Naive thymus-derived CD8-positive, alpha-beta T cell (primary cell): ENCODE measurements at places on chromosomes 7 and 10.

DNA sequence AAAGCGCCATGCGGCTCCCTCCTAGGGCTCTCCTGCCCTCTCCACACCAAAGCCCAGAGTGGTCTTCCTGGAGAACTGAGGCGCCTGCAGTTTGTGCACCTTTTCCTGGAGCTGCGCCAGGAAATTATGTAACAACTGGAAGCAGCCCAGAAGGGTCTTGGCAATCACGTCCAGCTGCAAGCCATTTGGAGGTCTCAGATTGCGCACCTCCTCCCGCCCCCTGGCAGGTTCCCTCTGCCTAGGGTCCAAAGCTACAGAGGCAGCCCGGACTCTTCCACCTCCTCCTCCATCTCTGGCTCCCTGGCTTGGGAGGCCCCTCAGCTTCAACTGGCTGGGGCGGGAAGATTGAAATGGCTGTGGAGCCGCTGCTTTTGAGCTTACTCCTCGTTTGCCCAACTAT is 34.0 kb upstream of the SFTPD start:
- peaks cover 53% of the 10 kb centered on the region for H3K27me3 ChIP-seq
- peaks cover under 1% of the 10 kb centered on the region for H3K36me3 ChIP-seq
- H3K27ac ChIP-seq: no peak overlapping the region
- H3K4me3 ChIP-seq: no peak overlapping the region

DNA sequence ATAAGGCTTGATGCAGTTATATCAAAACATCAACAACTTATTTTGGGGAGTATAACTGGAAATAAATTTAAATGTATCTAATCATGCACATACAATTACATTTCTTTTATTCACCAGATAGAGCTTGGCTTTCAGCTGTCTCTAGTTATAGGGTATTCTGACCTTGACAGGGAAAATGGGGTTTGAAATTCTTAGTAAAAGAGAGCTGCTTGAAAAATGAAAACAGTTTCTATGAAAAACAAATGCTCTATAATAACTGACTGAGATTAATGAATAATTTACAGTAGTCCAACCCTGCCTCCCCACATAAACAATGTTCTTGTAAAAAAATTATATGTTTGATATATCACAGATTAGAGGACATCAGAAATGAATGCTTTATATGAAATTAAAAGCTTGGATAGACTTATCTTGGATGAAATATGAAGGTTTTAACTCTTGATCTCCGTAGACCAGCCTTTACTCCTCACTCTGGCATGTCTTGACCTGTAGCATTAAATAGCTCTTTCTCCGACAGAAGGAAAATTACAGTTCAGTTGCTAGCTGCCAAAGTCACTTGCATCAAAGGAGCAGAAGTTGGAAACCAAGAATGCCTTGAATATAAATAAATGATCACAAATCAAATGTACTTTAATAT is 32.1 kb downstream of the VWC2 start:
- no peaks in the 10 kb centered on the region for H3K4me1 ChIP-seq
- no peaks in the 10 kb centered on the region for H3K36me3 ChIP-seq
- H3K27ac ChIP-seq: no peak overlapping the region

- H3K27ac ChIP-seq: no peak overlapping the region
- H3K27me3 ChIP-seq: no peaks in the 10 kb centered on the region
- H3K36me3 ChIP-seq: no peaks in the 10 kb centered on the region
- no peak for DNase-seq
Observed at GRCh38 chr10:18340496-18341051, 200.3 kb downstream of the CACNB2 start.

DNA sequence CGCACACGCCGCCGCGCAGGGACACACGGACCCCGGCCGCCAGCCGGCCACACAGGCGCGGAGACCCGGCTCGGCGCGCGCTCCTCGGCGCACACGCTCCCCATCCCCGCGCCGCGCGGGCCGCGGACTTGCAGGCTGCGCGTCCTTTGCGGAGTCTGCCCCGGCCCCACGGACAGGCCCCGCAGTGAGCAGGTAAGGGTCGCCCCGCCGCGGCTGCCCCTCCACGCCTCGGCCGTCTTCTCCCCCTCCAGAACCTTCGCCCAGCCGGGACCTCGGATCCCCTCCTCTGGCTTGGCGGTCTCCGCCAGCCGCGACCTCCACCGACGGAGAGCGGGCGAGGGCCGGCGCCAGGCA is 356 bp downstream of the ADCYAP1R1 start:
- no peak overlapping the region for H3K4me3 ChIP-seq
- H3K27me3 ChIP-seq: peaks cover 45% of the 10 kb centered on the region
- no peak overlapping the region for H3K27ac ChIP-seq

DNA sequence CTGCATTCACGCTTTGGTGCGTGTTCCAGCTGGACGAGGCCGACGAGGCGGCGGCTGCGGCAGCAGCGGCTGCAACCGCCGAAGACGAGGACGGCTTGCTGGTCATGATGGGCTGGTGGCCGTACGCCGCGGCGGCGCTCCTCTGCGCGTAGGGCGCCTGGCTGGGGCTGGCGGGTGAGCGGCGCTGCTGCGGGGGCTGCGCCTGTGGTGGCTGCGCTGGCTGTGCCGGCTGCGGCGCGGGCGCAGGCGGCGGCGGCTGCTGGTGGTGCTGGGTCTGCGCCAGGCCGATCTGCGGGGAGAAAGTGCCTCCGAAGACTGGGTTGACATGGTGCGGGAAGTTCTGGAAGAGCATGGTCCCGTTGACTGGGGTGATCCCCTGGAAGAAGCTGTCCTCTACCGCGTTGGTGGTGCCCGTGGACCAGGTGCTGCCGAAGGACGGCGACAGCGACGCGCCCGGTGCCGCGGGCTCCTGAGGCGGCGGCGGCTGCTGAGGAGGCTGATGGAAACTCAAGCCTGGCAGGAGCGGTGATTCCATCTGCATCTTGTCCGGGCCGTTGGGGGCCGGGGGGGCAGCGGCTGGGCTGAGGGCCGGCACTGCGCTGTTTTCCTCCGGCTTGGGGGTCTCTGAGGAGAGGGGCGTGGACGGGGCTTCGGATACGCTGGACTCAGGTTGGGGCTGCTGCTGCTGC is 51.1 kb downstream of the CPEB3 start:
- H3K27me3 ChIP-seq: no peaks in the 10 kb centered on the region
- H3K36me3 ChIP-seq: peaks cover 4% of the 10 kb centered on the region
- no peak for DNase-seq

DNA sequence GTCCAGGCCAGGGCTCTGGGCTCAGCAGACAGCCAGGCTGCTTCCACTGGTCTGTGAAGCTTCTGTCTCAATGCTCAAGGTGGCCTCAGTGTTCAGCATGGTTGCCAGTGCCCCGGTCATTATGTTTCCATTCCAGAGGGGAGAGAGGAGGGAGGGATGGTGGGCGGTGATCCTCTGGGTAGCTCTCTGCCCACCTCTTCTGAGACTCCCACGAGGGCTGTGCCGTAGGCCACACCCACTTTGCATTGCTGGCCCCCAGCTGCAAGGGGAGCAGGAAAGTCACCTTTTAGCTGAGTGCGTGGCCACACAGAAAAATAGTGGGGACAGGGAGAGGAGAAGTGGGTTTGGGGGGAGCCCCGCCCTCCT is 42.5 kb downstream of the FOXK1 start:
- H3K36me3 ChIP-seq: no peaks in the 10 kb centered on the region
- H3K27me3 ChIP-seq: no peaks in the 10 kb centered on the region
- H3K4me1 ChIP-seq: peaks cover 75% of the 10 kb centered on the region

- H3K4me1 ChIP-seq: peaks cover 14% of the 10 kb centered on the region
- H3K4me3 ChIP-seq: no peak overlapping the region
- peaks cover 15% of the 10 kb centered on the region for H3K27me3 ChIP-seq
- H3K27ac ChIP-seq: no peak overlapping the region
- DNase-seq: no peak
- peaks cover 15% of the 10 kb centered on the region for H3K36me3 ChIP-seq
Observed at GRCh38 chr10:133441780-133442179, 12.0 kb upstream of the SCART1 start.

- DNase-seq: no peak
- H3K4me1 ChIP-seq: no peaks in the 10 kb centered on the region
- H3K27ac ChIP-seq: no peak overlapping the region
Observed at GRCh38 chr7:30395676-30396075, 82.9 kb downstream of the NOD1 start.
